ENCODE measurements at places on chromosomes 4 and X.

GRCh38 chrX:113726466-113726865, 857.4 kb upstream of the HTR2C start:
- no peak for DNase-seq

GRCh38 chr4:56671860-56672259, 9.2 kb downstream of the HOPX start:
- peak; percentile 13 for DNase-seq

GRCh38 chrX:31320740-31321139, 248.9 kb upstream of the FTHL17 start:
- DNase-seq: no peak

GRCh38 chrX:51931566-51932150, 38.2 kb downstream of the MAGED1 start:
- no peak for DNase-seq

- no peak for DNase-seq
Measured at GRCh38 chrX:110561034-110561433, 202.4 kb downstream of the RTL9 start.

- peak; percentile 67 for DNase-seq
Measured at GRCh38 chrX:9911487-9911886, 55.7 kb upstream of the CLDN34 start.

- DNase-seq: no peak
Measured at GRCh38 chr4:110124711-110125110, 73.7 kb downstream of the ELOVL6 start.

GRCh38 chrX:52410439-52411394, 41.9 kb downstream of the XAGE2 start:
- DNase-seq: no peak

DNA sequence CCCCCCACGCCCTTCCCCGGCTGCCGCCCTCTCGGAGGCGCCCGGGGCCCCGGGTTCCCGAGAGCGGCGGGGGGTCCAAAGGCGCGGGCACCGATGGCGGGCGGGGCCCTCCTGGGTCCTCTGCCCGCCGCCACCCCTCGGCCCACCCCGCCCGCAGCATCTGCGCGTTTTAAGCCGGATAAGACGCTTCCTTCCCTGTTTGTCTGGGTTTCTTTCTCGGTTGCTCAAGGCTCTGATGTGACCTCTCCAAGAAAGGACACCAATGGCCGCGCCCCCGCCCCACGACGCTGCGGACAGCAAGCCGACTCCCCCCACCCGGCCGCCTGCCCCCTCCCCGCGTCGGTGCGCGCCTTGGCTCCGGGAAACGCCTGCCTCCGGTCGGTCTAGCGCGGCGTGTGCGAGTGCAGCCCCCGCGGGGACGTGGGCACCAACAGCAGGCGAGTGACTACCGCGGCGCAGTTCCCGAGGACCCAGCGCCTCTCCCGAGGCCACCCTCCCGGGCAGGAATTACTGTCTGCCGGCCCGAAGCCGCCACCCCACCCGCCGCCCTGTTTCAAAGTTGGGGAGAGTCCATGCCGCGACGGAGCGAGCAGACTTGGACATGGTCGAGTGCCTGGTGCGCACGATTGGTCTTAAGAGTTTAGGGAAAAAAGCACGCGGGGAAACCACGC, 21.1 kb upstream of the HMX1 start:
- DNase-seq: no peak

DNA sequence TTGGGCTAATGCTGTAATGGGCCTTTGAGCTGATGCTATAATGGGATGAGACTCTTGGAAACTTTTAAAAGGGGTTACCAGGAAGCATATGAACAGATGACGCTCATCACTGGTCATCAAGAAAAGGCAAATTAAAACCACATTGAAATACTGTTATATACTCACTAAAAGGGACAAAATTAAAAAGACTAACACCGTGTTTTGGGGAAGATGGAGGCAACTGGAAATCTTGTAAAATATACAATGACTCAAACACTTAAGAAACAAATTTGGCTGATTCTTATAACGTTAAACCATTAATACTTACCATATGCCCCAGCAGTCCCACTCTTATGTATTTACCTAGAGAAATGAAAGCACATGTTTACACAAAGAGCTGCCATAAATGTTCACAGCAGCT, 207.2 kb upstream of the GPRIN3 start:
- DNase-seq: no peak

- DNase-seq: no peak
Measured at GRCh38 chr4:92175250-92175649, 128.5 kb upstream of the GRID2 start.

- DNase-seq: no peak
Measured at GRCh38 chr4:176054942-176055341, 10.7 kb upstream of the WDR17 start.

- DNase-seq: peak; percentile 20
Measured at GRCh38 chrX:2894885-2895292, 34.2 kb downstream of the ARSD start.

DNA sequence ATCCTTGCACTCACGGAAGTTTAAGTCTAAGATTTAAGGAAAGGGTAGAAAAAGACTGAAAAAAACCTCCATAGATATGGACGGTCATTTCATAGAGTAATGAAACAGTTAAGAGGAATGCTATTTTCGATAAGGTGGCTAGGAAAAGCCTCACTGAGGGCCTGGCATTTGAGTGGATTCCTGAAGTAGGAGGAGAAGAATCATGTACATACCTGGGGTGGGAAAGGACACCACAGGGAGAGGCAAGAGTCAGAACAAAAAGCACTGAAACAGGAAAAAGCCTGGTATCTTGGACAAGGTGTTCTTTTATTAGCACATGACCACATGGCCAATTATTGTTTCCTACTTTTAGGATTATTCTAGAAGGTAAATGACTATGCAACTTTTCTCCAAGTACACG, 547.2 kb upstream of the DIPK2B start:
- DNase-seq: no peak

DNA sequence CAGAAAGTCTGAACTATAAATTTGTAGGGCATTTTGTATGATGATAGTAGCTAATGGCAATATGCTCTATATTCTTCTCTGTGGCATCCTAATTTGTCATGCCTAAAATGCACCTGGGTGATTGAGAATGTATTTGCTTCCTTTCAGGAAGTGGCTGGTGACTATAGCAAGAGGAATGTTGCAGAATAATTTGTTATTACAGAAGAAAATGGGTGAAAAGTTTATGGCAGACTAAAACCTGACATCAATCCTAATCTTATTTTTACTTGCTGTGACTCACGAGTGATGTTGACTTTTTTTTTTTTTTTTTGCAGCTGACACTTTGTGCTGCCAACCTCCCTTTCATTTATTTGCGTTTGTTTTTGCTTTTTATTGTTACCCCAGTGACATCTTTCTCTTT, 141.1 kb downstream of the MSL3 start:
- peak; percentile 42 for DNase-seq

GRCh38 chr4:7332216-7333023, 102.3 kb downstream of the PSAPL1 start:
- DNase-seq: peak; percentile 14

GRCh38 chr4:15868111-15868510, 70.4 kb downstream of the FGFBP1 start:
- DNase-seq: no peak

DNA sequence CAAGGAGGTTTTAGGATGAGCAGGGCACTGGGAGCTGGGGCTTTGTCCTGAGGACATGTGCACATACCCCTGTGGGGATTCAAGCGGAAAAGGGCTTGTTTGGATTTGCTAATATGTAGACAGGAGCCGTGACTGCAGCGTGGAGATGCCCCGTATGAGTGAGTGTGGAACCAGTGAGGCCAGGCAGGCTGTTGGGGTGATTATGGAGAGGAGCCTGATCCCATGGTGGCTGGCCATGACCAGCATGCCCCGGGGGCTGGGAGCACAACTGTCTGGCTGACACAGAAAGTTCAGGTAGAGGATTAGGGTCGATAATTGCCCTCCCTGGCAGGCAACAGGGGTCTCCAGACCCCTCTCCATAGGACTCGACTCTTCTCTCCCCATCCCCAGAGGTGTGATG, 68.8 kb upstream of the STX18 start:
- no peak for DNase-seq

DNA sequence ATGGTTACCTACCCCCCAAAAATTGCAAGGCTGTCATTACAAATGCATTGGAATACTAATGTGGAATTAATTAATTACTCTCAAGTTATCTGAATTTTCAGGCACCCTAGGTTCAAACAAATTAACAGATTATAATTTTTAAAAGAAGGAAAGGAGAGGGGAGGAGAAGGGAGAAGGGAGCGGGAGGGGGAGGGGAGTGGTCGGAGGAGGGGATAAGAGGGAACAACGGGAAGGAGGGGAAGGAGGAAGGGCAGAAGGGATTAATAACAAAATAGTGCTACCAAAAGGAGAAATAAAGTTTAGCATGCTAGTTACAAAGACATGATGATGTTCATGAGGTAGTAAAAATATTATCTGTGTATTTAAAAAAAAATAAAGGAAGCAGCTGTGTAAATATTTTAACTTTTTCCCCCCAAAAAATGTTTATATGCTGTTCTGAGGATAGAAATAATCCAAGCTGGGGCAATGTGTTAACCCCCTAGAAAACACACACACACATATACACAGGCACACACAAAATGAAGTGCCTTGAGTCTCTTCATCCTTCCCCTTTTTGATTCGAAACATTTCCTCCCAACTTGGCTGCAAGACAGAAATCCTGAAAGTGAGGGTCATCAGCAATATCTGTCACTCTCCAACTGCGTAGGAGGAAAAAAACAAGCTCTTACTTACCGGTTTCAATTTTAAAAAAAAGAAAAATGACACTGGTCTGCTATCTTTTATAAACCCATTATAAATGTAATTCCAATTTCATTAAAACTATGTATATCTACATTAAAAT, 58.8 kb downstream of the PPP3CA start:
- DNase-seq: no peak

DNA sequence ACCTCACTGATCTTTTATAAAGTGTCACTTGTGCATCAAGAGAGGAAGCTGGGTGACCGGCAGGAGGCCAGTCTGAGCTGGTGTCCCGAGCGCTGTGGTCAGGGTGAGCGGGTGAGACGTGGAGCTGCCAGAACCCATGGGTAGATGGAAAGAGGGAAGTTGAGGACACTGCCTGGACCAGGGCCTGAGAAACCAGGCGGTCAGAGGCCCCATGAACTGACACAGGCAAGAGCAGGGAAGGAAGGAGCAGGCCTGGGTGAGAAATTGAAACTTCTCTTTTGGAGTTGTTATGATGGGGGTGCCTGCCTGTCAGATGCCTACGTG, 192.6 kb downstream of the AFAP1 start:
- DNase-seq: no peak

- no peak for DNase-seq
Measured at GRCh38 chr4:157803845-157804521, 368.8 kb downstream of the GASK1B start.

- no peak for DNase-seq
Measured at GRCh38 chrX:45765767-45766166, 565.1 kb upstream of the DIPK2B start.

DNA sequence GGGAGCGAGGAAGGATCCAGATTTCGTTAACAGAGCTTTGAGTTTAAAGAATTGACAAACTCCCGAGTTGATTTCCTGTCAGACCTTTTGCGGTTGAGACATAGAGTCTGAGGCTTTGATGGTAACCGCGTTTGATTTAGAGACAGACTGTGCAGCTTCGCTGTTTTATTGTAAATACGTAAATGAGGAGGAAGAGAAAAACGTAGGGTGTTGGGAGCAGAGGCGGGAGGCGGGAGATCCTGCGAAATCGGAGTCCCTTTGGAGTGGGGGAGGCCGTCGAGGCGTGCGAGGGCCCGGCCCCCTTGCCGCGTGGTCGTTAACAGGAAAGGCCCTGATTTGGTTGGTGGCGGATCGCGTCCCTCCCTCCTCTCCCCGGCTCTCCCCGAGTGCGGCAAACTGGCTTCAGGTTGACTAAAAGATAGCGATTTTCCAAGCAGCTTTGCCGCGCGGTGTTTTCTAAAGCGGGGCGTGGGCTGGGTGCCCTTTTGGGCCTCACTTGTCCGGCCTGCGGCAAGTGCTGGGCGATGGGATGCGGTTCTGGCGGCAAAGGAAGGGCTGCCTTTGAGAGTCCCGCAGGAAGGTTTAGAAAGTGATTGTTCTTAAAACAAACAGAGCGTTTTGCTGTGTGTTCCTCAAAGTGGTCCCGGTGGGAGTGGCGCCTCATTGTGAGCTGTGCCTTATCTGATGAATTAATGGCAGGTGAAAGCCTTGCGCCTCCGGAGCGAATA, 857 bp downstream of the SCML1 start:
- no peak for DNase-seq

DNA sequence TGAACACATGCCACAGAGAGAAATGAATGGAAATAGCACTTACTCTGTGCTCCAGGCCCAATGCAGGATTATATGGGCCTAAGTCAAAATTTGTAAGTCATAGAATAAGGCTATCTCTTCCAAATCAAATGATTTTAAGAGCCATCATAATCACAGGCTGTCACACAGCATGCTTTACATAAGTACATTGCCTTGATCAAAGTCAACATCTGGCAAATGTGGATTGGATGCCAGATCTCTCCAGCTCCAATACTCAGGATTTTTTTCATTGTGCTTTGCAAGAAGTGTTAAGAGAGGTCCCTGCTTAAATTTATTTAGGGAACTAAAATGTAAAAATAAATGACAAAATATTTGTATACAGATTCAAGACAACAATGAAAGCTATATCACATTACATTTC, 299.9 kb downstream of the PRDM5 start:
- no peak for DNase-seq

DNA sequence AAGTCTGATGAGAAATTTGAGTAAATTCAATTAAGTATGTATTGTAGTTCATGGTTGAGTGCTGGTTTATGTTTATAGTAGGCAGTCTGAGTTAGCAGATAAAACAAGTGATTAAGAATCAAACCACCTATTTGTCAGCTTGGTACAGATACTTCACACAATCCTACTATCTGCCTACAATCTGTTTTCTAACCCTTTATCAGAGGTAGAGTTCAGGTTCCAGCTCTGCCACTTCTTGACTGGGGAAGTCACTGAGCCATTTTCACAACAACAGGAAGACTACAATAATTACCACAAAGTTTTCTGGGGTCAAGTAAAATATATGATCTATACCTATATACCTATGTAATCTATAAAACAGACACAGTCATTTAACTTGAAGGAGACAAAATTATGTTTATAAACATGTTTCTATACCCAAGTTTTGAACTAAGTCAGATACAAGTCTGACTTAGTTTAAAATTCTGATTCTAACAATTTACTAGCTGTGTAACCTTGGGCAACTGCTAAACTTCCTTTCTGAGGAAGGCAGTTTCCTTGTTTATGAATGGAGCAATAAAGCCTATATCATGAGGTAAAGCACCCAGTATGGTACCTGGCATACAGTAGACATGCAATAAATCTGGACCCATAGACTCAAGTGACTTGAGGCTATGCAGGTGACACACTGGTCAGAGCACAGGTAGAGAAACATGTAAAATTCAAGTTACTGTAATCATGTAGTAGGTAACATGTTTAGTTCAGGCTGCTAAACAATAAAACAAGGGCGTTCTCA, 37.2 kb upstream of the BDH2 start:
- no peak for DNase-seq

- DNase-seq: no peak
Measured at GRCh38 chrX:63918611-63919010, 133.6 kb upstream of the ARHGEF9 start.

GRCh38 chrX:52983321-52984000, 25.1 kb upstream of the FAM156A start:
- DNase-seq: no peak

Measured in RWPE1 (cell line).